Neuronal stem cell (in vitro differentiated cells): ENCODE measurements at places on chromosomes 12 and 14.

GRCh38 chr12:103399986-103400385, 95.8 kb downstream of the C12orf42 start:
- no peak for DNase-seq

- DNase-seq: no peak
Measured at GRCh38 chr14:39265033-39265432, 31.3 kb downstream of the MIA2 start.

- DNase-seq: peak; percentile 92
Measured at GRCh38 chr12:82781309-82781997, 94.7 kb downstream of the TMTC2 start.

DNA sequence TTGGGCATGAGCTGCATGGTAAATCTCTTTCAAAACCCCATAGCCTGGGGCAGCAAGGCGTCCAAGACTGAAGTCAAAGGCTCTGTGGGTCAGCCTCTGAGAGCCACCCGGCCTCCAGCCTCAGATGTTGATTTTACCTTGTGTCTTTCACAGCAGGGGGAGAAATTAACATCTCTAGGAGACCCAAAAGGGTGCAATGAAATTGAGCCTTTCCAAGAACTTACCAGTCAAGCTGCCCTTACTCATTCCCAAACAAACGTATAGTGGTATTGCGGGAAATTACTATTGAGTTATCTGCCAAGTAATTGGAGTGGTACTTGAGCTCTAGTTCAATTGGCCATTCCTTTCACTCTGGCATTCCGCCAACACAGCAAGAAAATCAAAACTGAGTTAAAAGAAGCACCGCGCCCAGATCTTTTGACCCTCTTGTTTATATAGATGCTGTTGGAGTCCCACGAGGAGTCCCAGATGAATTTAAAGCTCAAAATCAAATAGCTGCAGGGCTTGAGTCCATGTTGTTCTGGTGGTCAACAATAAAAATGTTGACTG, 380.7 kb upstream of the SYT1 start:
- no peak for DNase-seq

GRCh38 chr12:88388566-88389540, 191.4 kb downstream of the KITLG start:
- no peak for DNase-seq

DNA sequence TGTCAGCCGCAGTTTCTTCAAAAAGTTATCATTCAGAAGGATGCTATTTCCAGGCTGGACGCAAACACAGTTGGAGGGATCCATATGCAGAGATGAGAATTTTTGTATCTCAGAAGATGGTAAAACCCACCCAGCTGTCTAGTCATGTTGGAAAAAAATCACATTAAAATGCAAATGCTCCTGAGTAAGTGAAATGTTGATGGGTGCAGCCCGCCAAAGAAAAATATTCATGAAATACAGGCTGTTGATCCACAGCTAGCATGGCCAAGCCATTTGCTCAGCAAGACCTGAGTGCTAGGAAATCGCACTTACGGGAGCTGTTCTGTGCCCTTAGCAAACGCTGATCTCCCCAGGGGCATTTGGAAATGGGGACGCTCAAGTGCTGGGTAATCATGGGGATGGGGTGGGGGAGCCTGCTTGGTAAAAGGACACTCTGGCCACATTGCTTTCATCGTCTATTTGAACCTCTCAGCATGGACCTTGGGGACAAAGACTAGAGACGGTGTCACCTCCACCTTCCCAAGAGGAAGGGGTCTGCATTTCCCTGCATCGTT, 25.7 kb downstream of the TUNAR start:
- no peak for DNase-seq

GRCh38 chr12:54432815-54433164, 13.7 kb upstream of the ITGA5 start:
- no peak for DNase-seq

- no peak for DNase-seq
Measured at GRCh38 chr12:107584563-107584962, 101.0 kb upstream of the PWP1 start.

GRCh38 chr12:95624589-95624988, 73.3 kb upstream of the USP44 start:
- DNase-seq: peak; percentile 71

GRCh38 chr12:68501226-68501625, 109.5 kb upstream of the RAP1B start:
- DNase-seq: no peak

- DNase-seq: peak; percentile 91
Measured at GRCh38 chr12:49580572-49581535, 12.9 kb upstream of the MCRS1 start.

- no peak for DNase-seq
Measured at GRCh38 chr12:112676507-112676906, 115.0 kb upstream of the RPH3A start.

DNA sequence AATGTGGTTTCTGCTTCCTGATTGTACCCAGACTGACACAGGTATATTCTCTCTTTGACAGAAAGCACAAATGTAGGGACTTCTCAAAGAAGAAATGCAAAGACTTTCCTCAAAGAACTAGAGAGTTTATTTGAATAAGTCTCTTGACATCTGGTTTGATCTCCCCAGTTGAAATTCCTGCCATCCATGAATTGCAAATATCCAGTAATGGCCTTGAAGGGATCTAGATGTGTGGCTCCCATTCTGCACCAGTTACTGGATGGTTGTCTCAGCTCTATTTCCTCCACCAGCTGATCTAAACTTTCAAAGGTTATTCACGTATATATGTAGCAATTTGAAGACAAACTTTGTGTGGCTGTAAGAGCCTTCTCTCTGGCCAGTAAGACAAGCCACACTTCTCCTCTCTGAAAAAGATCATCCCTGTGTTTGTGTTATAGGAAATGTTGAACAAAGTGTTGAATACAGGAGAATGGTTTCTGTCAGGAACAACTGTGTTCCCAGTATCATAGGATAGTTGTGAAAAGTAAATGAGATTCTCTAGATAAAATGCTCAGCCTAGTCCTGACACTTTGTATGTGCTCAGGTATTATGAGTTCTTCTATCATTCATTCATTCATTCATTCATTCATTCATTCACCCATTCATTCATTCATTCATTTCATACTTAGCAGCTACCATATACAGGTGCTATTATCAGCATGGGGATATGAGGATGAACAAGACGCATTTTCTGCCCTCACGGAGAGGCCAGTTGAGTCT, 22.7 kb upstream of the GPRC5A start:
- no peak for DNase-seq

DNA sequence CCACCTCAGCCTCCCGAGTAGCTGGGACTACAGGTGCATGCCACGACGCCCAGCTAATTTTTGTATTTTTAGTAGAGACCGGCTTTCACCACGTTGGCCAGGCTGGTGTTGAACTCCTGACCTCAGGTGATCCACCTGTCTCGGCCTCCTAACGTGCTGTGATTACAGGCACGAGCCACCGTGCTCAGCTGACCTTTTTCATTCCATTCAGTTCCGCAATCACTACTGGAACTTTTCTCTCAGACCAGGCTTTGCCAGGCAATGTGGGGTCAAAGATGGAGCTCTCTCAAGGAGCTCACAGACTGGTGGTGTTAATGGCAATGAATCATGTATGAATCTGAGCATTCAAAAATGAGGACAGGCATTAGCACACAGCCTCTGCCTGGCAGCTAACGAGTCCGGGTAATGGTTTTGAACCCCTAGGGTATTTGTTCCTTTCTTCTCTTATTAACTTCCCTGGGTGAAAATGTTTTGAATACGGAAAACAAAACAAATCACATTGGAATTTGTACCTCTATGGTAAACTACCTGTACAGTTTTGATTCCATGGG, 9.4 kb upstream of the TCHP start:
- no peak for DNase-seq

- DNase-seq: no peak
Measured at GRCh38 chr14:22845821-22846625, 9.6 kb downstream of the MMP14 start.

- DNase-seq: no peak
Measured at GRCh38 chr12:110750784-110751461, 8.2 kb upstream of the PPP1CC start.

DNA sequence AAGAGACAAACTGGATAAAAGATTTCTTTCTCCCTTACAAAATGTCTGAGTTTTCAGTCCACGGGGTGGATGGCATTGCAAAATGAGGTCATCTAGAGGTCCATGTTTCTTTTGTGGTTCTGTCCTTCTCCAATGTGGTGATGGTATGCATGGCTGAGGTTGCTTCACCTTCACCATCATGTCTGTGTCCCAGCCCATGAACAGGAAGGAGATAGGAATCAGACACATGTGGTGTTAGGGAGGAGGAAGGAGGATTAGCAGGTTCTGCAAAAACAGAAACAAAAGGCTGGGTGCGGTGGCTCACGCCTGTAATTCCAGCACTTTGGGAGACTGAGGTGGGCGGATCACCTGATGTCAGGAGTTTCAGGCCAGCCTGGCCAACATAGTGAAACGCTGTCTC, 11.0 kb upstream of the AEBP2 start:
- DNase-seq: no peak

GRCh38 chr14:89600950-89601826, 184.2 kb upstream of the FOXN3 start:
- no peak for DNase-seq

GRCh38 chr14:91406982-91407381, 10.6 kb downstream of the CCDC88C start:
- no peak for DNase-seq

GRCh38 chr12:123388951-123389559, 5.1 kb downstream of the KMT5A start:
- DNase-seq: no peak

GRCh38 chr14:68634332-68634731, 158.5 kb downstream of the ZFP36L1 start:
- DNase-seq: no peak

DNA sequence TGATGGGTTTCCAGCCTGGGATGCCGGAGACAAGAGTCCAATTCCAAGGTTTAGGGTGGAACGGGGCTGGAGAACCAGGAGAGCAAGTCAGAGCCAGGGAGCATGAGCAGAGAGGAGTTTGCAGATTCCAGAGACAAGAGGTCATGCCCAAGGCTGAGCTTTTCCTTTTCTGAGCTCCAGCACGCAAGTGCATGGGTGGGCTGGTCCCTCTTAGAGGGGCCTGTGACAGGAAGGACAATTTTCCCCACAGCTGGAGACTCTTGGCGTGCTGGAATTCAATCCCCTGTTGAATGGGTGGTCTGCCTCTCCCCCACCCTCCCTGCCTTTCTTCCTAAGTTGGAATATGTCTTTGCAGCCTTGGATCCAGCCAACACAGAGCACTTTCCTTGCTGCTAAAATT, 431.9 kb downstream of the BCL11B start:
- DNase-seq: no peak

- peak; percentile 70 for DNase-seq
Measured at GRCh38 chr14:75654127-75654732, 6.4 kb downstream of the ERG28 start.

GRCh38 chr12:13101821-13102375, 1.6 kb downstream of the GSG1 start:
- no peak for DNase-seq

- peak; percentile 20 for DNase-seq
Measured at GRCh38 chr14:53152184-53152886, 788 bp downstream of the DDHD1 start.

DNA sequence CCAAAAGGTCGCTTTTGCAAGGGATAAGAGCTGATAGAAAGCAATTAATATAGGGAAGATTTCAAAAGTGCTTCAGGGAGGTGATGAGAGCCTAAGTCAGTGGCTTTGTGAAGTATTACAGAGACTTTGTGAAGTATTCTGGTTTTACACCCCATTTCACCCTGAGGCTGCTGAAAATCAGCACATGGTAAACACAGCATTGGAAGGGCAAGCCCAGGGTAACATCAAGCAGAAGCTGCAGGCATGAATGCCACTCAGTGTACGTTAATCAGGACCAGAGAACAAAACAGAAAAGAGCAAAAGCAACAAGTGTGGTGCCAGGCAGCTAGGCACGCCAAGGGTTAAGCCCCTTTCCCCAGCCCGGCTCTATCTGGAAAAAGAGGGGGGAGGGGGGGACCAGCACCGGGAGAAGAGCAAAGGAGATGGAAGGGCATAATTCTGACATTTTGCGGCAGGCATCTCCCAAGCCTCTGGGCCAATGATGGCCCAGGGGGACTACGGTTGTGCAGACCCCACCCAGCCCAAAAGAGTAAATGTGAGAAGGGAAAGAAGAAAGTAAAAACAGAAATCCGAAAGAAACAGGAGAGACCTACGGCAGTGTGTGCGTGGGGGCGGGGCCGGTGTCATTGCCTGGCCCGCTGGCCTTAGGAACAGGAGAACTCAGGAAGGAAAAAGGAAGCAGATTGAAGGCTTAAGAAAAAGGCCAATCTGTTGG, 58.9 kb downstream of the DHRS2 start:
- peak; percentile 38 for DNase-seq

- no peak for DNase-seq
Measured at GRCh38 chr14:67837011-67837624, 17.5 kb downstream of the RAD51B start.

GRCh38 chr12:74689929-74690328, 152.3 kb downstream of the ATXN7L3B start:
- no peak for DNase-seq

DNA sequence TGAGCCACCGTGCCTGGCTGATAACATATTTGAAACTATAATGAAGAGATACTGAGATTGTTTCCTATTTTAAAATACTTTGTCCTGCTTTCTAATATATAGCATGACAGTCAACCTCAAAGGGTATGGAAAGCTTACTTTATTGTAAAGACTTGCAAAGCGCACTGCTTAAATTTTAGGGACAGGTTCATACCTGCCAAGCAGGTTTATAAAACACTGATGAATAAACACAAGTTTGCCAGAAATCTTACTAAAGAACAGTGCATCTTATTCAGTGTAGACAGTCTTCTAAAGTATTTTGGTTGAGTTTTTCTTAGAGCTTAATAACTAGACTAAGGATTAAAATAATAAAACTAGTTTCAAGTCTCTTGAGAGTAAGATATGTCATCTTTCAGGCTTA, 4.8 kb downstream of the C12orf71 start:
- DNase-seq: no peak

GRCh38 chr12:77720258-77720657, 110.4 kb upstream of the NAV3 start:
- no peak for DNase-seq
